Effector CD8-positive, alpha-beta T cell (primary cell): ENCODE measurements at places on chromosomes 5 and 9.

- no peak for DNase-seq
Measured at GRCh38 chr5:82349652-82350051, 71.5 kb upstream of the RPS23 start.

- no peak for DNase-seq
Measured at GRCh38 chr9:111874500-111874899, 22.1 kb upstream of the UGCG start.

GRCh38 chr5:61000887-61001286 is 55.9 kb downstream of the NDUFAF2 start:
- no peak for DNase-seq

- no peak for DNase-seq
Measured at GRCh38 chr9:135883410-135884089, 23.8 kb downstream of the CAMSAP1 start.

GRCh38 chr9:87324613-87325194 is 173.0 kb upstream of the DAPK1 start:
- DNase-seq = no peak

- no peak for DNase-seq
Measured at GRCh38 chr9:107710953-107711352, 221.4 kb upstream of the KLF4 start.

DNA sequence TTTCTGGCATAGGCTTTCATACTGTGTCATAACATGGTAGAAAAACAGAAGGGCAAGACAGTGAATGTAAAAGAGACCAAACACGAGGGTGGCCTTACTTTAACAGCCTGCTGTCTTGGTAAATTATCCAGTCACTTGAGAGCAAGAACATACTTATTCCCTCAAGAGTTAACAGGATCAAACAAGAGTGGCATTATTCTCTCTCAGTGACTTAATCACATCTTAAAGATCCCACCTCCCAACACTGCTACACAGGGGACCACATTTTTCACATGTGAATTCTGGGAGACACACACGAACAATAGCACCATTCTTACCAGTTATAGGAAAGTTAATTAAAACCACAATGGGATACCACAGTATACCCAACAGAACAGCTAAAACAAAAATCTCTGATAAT is 898.0 kb upstream of the C9orf72 start:
- no peak for DNase-seq

DNA sequence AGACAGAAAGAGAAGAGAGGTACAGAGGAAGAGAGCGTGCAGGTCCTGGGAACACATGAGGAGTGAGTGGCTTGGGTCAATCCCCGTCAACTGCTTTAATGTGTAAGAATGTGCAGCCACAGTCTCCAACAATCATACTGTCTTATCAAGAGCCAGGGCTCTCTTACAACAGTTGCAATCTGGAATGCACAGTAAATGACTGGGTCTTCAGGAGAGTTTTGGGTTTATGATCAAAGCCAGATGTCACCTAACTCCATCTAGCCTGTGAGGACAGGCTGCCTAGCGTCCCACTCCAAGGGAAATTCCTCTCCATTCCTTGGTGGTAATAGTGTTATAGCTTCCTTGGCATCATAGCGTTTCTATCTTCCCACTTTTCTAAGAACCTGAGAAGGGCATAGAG is 75.0 kb upstream of the TRIO start:
- no peak for DNase-seq

GRCh38 chr5:147626464-147626863 is 116.6 kb upstream of the DPYSL3 start:
- DNase-seq = no peak

DNA sequence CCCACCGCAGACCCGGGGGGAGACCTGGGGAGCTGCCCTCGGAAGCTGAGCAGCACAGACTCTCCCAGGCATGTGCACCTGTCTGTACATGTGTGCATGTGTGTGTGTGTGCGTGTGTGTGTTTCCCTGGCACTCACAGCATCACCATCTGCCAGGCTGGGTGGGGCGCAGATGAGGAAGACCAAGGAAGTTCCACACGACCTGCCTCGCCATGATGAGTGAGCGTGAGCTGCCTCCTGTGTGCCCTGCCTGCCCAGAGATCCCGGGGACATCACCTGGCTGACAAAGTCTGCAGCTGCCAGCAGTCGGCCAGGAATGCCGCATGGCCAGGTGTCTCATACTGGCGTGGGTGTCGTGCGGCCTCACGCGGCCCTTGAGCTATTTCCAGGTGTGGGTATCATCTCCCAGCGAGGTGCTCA is 4.0 kb upstream of the GPSM1 start:
- no peak for DNase-seq

- DNase-seq = no peak
Measured at GRCh38 chr9:90002397-90003271, 397.8 kb downstream of the GADD45G start.

DNA sequence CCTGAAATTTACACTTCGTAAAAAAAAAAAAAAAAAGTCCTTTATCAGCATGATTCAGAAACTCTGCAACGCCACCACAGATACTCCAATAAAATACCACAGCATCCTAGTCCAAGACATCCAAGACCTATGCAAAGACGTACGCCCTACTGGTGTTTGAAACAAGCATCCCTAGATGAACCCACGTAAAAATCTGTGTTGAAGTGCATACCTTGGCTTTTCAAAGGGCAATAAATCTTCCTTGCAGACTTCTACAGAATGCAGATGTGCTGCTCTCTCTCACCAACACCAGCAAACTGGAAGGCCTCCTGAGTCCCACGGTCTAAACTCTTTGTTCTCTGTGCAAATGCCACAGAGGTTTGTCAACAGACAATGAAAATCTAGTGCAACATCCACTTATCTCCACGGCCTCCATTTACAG is 38.8 kb downstream of the MYO10 start:
- DNase-seq = no peak

DNA sequence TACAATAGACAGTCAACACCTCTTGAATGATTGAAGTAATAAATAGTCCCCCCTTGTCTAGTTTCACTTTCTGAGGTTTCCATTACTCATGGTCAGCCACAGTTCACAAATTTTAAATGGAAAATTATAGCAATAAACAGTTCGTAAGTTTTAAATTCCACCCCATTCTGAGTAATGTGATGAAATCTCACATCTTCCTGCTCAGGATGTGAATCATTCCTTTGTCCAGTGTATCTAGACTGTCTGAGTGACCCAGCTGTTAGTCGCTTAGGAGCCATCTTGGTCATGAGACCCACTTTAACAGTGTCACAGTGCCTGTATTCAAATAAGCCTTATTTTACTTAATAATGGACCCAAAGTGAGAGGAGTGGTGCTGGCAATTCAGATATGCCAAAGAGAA is 311.6 kb upstream of the PRR16 start:
- DNase-seq = no peak

DNA sequence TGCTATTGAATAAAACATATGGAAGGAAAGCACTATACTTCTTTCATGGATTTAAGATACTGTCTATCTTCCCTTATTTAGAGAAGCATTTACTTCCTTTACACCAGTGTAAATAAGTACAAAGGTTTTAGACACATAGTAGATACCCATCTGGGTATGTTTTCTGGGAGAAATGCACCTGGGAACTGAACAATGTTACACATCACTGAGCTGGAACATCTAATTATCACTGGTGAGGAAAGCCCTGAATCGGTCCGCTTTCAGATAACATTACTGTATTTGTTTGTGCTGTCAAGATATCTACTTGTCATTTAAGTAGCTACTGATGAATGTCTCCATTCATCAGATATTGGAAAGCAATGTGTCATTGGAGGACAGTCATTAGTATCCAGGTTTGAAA is 964.7 kb upstream of the PTPRD start:
- no peak for DNase-seq

DNA sequence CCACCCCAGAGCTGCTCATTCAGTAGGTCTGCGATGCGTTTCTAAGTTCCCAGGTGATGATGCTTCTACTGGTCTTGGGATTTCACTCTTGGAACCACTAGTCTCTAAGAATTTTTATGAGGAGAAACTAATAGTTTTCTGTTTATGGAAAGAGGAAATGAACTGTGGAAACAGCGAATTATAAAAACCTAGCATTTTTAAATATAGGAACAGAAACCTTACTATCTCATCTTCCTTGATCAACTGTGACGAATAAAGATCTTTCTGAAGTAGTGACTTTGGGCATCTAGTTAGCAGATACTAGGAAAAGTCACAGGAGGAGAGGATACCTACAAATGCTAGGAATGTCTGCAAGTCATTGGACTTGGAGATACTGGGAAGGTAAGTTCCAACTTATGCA is 376.8 kb upstream of the RFX3 start:
- DNase-seq = no peak

DNA sequence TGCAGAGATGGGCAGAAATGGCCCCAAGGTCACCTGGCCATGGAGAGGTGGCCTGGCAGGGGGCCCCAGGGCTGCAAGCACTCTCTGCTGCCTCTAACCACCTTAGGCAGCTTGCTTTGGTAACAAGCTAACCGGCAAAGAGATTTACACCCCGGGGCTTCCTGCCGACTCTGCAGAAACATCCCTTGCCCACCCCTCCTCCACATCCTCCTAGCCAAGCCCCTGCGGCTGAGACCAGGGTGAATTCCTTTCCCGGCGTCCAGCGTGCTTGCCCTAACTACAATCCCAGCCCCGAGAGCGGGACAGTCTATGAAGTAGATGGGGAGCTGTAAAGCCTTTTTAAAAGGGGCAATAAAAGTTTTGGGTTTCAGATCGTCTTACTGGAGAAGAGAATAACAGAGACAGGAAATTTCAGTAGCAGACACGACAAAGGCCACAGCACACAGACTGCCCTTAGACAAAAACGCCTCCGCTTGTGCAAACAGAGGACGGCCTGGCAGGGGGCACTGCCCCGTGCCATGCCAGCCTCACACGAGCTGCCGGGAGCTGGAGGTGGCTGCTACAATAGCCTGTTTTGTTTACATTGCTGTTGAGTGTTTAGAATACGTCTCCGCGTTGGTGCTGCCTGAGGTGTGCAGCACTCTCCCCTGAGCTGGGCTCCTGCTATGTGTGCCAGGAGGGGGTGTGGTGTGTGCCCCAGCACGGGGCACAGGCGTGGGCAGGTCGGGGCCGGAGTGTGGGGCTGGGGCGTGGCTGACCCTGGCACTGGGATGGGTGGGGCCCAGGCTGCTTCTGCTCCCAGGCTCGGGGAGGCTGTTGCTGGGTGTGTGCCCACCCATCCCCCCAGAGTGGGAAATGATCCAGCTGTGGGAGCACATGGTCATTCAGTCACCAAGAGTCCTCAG is 15.3 kb downstream of the MYMK start:
- no peak for DNase-seq

DNA sequence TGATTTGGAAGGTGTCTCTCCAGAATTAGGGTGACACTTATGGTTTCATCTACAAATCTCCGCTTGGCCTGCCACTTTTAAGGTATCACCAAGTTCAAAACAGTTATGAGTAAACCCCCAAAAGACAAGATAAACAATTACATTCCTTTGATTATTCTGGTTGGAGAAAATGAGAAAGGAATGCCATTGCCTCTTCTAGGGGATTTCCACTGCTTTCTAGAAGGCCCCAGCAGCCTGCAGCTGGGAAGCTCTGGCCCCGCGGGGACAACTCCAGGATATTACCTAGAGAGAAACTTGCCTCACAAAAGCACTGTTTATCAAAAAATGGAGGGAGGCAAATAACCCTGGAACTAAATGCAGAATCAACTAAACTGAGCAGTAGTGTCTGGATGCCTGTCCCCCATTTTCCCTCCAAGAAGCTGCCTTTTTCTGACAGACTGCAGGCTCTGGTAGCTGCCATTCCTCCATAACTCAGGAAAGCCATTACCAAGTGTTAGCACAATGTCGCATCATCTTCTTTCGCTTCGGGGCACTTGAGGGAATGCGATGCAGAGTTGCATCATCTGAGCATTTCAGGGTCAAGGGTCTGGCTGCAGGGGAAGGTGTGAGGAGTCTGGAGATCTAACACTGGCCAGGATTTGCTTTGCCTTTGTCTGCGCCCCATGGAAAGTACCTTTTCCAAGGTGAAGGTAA is 71.5 kb upstream of the PLPP6 start:
- DNase-seq = no peak

GRCh38 chr5:74977471-74977870 is 74.9 kb downstream of the GCNT4 start:
- DNase-seq = no peak

- DNase-seq = no peak
Measured at GRCh38 chr5:112732131-112732530, 5.6 kb upstream of the APC start.

DNA sequence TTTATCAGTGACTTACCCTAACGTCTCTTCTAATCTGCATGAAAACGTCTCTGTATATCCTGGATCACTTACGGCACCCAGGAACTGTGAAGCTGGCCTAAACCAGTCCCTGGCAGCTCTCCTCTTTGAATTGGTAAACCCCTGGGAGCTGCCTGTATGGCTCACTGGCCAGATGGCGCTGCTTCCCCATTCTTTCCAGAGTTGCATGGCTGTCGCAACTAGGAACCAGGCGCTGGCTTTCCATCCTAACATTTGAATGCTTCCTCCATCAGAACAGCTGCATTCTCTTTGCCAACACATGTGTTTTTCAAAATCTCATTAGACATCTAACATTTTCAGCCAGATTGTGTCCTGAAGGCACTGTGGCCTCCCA is 8.0 kb upstream of the PCA3 start:
- DNase-seq = no peak

DNA sequence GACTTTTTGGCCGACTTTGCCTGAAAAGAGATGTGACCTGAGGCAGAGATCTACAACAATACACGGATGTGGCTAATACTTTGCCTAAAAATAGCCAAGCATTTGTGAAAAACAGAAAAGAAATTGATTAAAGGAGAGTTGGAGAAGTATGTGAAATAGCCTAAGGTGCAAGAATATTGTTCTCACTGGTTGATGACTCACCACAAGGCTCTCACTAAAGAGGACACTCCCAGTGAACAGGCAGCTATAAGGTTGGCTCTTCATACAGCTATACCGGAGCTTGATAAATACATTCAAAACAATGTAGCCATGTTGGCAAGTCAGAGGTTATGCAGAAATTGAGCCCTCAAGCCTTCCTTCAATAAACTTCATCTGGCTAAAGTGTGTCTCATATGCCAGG is 317.2 kb upstream of the GRAMD2B start:
- no peak for DNase-seq

DNA sequence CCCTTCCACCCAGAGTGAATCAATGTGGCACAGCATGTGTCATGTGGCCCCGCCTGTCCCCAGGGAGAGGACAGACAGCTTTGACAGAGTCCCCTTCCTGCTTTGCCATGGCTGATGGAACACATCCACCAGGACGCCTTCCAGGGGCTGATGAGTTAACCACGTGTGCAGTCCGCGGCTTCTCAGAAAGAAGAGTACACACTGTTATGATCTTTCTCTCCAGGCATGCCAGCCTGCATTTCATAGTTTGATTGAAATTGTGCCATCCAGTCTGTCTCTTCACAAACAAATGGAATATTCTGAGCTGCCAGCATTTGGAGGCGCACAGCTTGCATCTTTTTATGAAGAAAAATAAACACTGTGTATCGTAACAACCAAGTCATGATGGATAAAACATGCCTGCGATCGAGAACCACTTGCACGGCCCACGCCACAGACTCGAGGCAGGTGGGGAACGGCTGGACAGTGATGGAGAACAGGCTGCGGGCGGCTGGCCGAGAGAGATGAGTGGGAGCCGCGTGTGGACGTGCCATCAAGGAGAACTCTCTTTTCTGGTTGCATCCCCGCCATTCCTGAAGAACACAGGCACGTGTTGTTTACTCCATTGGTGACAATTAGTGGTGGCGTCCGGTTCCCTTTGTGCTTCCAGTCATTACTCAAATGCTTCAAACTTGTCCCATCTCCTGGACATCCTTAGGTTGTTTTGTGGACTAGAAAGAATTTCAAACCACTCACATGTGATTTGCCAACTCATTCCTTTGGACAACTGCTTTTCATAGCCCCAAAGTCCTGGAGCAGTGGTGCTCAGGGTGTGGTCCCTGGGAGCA is 220.2 kb downstream of the AGTPBP1 start:
- no peak for DNase-seq
